ENCODE measurements at places on chromosomes 7 and 10.

DNA sequence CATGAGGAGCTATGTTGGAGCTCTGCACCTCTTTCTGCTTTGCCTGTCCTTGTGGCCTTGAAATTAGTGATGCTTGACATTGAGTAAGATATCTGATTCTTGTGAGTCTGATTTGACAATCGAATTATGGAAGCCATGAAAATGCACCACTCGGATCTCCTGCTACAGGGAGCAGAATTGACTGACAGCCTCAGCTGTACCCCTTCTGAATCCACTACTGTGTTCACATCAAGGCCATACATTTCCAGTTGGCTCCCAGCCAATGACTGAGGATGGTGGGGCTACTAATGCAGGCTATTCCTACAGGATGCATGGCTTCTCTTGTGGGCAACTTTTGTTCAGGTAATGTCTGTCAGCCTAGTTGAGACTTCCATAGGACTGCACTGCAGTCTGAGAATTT lies 321.9 kb downstream of the REEP3 start:
- no peak for DNase-seq

GRCh38 chr10:126214021-126214420 lies 174.3 kb downstream of the ADAM12 start:
- no peak for DNase-seq

- no peak for DNase-seq
Measured at GRCh38 chr10:57925045-57925444, 342.6 kb downstream of the IPMK start.

- no peak for DNase-seq
Measured at GRCh38 chr7:29362380-29362779, 167.8 kb downstream of the CHN2 start.

GRCh38 chr7:17406738-17407137 lies 108.3 kb downstream of the AHR start:
- no peak for DNase-seq

DNA sequence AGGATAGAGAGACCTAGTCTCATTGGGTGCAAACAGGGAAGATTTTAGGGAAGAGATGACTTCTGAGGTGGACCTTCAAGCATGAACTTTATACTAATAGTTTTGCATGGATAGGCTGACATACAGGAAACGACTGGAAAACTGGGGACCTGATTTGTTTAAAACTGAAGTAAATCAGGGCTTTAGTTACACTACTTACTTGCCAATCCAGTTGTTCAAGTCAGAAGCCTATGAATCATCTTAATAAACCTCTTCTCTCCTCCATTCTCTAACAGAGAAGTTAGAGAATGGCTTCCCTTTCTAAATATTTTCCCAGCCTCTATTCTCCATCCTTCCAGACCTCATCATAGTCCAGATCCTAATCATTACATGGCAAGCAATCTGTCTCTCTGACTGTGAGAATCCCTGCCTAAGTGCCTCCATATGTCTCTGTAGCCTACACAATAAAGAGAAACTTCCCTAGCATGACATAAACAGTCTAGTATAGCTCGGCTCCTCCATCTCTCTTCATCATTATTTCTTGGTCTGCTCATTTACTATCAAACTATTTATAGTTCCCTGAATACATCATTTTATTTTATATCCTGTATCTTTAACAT lies 55.8 kb downstream of the PRKG1 start:
- no peak for DNase-seq

DNA sequence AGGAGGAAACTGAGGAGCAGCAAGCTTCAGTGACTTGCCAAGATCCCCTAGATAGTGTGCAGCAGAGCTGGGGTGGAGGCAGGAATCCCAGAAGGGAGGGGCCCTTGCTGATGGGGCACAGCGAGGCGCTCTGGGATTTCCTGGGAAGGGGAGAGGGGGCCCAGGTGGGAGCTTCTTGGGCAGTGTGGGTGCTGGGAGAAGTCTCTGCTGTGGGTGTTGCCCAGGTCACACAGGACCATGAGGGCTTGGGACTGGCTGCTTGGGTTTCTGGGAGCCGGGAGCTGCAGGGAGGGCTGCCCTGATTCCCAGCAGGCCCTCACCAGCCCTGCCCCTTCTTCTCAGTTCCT lies 55.2 kb downstream of the TSPAN15 start:
- no peak for DNase-seq

GRCh38 chr7:119935418-119936025 lies 337.5 kb upstream of the KCND2 start:
- DNase-seq = no peak

DNA sequence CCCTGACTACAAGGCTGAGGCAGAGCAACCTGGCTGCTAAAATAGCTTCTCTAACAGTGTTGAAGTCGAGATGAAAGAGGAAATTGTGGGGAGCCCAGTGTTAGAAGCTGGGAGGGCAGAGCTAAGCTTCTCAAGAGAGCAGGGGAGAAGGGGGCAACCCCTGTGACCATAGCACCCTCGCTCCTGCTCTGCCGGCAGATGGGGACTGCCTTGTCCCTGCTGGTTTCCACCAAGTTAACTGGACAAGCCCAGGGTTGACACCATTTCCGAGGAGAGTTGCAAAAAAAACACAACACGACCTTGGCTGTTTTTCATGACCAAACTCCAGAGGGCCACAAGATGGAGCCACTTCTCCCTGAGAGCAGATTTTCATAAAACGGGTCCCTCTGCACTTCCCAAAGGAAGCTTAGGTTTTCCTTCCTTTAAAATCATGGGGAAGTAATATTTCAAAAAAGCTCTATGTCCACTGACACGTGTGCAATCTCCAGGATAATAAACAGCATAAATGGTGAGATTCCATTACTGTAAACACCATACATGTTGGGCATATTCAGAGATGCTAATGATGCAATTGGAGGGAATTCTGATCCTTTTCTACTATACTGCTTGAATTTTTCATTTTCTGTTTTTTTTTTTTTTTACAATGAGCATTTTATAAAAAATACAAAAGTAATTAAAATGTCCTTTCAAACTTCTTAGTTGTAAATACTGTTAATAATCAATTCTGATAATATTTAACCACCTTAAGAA lies 140.4 kb downstream of the PIP4K2A start:
- no peak for DNase-seq

- DNase-seq = no peak
Measured at GRCh38 chr10:124008187-124008586, 85.2 kb downstream of the CHST15 start.

GRCh38 chr7:71740174-71740560 lies 608.2 kb downstream of the GALNT17 start:
- no peak for DNase-seq

- peak; percentile 23 for DNase-seq
Measured at GRCh38 chr10:79084012-79084971, 15.5 kb downstream of the ZMIZ1 start.

DNA sequence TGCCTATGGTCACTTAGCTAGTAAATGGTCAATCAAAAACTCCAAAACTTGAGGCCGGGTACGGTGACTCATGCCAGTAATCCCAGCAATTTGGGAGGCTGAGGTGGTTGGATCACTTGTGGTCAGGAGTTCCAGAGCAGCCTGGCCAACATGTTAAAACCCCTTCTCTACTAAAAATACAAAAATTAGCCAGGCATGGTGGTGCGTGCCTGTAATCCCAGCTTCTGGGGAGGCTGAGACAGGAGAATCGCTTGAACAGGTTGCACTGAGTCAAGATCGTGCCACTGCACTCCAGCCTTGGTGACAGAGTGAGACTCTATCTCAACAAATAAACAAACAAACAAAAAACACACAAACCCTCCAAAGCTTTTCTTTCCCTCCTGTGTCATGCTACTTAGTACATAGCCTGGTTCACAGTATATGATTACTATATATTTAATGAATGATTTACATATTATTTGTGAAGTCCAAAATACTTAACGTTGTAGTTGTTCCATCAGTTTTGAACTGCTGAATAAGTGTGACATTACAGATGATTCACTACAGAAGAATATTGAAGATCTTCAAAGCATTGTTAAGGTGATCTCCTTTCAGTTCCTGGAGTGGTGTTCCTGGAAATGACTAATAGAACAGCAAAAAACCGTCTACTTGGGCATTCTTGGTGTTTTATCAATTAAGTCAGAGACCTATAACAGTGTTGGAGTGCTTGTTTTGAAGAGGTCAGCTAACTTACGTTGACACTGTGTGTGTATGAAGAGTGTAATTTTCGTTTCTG lies 72.9 kb downstream of the ADK start:
- DNase-seq = no peak

DNA sequence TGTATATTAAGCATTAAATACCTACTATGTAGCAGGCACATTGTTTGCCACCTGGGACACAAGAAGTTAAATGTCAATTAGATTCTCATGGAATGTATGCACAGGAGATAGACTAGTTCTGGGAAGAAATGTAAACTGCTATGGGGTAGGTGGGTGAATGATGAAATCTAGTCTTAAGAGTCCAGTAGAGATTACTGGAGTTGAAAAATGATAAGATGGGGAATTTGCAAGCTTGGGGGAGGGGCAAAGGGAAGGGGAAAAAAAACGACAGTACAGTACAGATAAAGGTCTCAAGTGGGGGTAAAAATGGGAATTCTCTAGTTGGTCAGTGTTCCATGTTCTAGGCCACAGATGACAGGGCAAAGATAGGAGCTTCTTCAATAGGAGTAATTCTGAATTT lies 94.4 kb downstream of the ATE1 start:
- no peak for DNase-seq

DNA sequence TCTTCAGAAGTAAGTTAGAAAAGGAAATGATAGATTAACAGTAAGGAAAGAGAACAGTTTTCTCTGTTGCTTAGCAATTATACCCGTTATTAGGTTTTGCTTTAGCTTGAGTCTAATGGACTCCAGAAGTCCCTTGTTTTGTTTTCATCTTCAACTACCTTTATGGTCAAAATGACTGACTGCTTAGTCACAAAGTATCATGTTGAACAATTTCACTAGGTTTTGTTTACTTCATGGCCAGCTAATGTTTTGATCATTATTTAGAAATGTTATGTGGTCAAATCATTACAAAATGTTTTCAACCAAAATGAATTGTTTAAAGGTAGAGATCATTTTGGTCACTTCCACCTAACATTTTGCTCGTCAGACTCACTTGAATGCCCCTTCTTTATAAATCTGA lies 1.9 kb downstream of the UBN2 start:
- no peak for DNase-seq

- DNase-seq = no peak
Measured at GRCh38 chr10:132248455-132249225, 59.1 kb downstream of the STK32C start.

GRCh38 chr10:35910234-35910633 lies 268.1 kb upstream of the FZD8 start:
- DNase-seq = no peak

DNA sequence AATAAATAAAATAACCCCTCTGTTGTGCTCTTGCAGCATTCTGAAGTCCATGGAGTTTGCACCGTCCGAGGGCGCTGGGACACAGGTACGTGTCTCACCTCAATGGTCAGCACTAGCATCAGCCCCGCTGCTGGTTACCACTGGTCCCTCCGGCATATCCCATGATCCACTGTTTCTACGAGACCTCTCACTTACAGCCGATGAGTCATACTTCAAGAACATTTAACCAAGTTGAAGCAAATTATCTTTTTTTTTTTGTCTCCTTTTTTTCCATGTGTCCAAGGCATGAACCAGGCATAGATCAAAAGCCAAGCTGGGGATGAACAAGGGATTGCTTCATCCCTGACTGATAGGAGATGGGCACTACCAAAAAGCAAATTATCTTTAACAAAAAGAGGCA lies 92.9 kb upstream of the SH2B2 start:
- no peak for DNase-seq

GRCh38 chr10:5536486-5537081 lies 11.8 kb downstream of the CALML3 start:
- no peak for DNase-seq

- no peak for DNase-seq
Measured at GRCh38 chr10:115947104-115947503, 325.9 kb downstream of the GFRA1 start.

- no peak for DNase-seq
Measured at GRCh38 chr7:114937446-114937845, 15.6 kb downstream of the MDFIC start.

DNA sequence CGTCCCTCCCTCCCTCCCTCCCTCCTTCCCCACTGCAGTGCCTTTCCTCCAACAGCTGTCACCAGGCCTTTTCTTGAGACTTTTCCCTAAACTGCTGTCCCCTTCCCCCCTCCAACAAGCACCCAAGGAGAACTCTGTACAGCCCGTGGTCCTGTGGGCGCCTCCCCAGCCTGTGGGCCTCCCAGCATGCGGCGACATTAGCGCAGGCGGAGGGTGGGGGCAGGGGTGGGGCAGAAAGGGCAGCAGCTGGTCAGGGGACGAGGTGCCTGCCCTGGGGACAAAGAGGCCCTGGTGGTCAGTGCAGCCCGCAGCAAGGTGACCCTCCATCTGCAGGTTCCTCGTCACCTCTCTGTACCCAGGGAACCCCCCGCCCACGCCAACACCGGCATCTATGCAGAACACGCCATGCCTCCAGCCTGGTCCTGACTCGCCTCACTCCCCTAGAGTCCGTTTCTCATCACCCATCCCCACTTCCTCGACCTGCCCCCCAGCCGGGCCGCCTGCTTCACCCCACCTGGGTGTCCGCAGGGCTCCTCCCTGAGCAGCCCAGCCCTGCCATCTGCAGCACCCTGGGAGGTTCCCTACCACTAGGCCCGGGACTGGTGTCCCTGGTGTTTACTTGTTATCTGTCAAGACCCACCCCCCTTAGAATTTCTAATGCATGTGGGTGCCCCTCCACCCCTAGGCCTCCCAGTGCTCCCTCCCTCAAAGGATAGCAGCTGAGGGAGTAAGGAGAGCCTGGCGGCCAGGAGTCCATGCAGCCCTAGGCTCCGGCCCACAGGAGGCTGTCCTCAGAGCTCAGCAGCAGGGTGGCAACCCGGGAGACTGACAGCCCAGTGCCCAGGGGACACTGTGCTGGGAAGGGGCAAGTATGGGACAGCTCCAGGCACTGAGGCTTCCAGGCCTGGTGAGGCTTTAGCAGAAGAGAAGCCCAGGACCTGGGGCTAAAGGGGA lies 147.8 kb downstream of the ARHGAP22 start:
- no peak for DNase-seq

DNA sequence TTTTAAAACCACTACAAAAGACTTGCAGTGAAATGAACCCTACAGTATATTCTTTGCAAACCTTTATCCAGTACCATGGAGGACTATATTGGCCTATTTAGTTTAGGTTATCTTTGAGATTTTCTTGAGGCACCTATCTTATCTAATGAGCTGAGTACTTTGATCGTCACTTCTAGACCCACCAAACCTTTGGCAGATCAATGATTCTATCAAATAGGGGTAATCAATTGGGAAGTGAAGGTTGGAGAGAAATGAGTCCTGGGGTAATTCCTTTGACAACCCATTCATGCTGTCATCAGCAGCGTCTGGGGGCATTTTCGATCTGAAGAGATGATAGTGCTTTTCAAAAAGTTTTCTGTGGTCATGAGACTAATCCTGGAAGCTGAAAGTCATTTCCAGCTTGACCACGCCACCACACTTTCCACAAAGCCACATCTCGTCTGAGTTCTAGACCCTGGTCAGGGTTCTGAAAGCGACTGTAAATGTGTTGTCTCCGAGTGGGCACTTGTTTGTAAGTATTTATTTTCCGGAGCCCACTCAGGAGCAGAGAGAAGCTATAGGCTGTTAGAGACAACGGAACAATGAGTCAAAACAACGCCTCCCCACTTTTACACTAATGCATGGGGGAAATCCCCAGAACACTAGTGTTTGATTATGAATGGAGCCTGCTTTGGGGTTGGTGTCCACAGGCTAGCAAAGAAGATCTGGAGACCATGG lies 4.8 kb downstream of the EGR2 start:
- no peak for DNase-seq

GRCh38 chr10:29132551-29133111 lies 156.2 kb upstream of the LYZL1 start:
- DNase-seq = no peak

GRCh38 chr7:139798892-139799291 lies 21.1 kb upstream of the HIPK2 start:
- no peak for DNase-seq

GRCh38 chr7:98294326-98294725 lies 12.8 kb downstream of the BRI3 start:
- no peak for DNase-seq
